ENCODE measurements at places on chromosomes 5 and 9. TPM values are rescaled to one million over a fixed set of nuclear protein-coding genes. Genes with fewer than 3 reads are reported as not detected.

- DNase-seq = no peak
Observed at GRCh38 chr5:34897646-34898045, 17.7 kb downstream of the RAD1 start.

- no peak for DNase-seq
Observed at GRCh38 chr5:126499853-126500342, 76.7 kb downstream of the GRAMD2B start.

The NPR3 gene
- total RNA-seq = 26.2 TPM

The FOXD1 gene
- total RNA-seq = 0.09 TPM

The GABRP gene
- not detected for total RNA-seq
